ENCODE measurements at places on chromosomes 6 and 20. TPM values are rescaled to one million over a fixed set of nuclear protein-coding genes. Genes with fewer than 3 reads are reported as not detected.

Gene MOXD1
- 9.0 TPM for polyA plus RNA-seq

Gene DUSP15
- polyA plus RNA-seq: 10.2 TPM

Gene ACTL10
- 2.6 TPM for polyA plus RNA-seq

Gene POLR3F
- 9.1 TPM for polyA plus RNA-seq

Gene HMGN4
- 41.2 TPM for polyA plus RNA-seq

Gene WFDC2
- 99.1 TPM for polyA plus RNA-seq

Gene OR12D3
- not detected for polyA plus RNA-seq

Gene HNF4A
- 38.2 TPM for polyA plus RNA-seq

Gene GJA10
- not detected for polyA plus RNA-seq

Gene TREM2
- 2.2 TPM for polyA plus RNA-seq

Gene CDYL
- polyA plus RNA-seq: 28.9 TPM

Gene DOP1A
- 4.8 TPM for polyA plus RNA-seq
